ENCODE measurements at places on chromosomes 13 and 19. TPM values are rescaled to one million over a fixed set of nuclear protein-coding genes. Genes with fewer than 3 reads are reported as not detected.

Gene RPS19
- 611 TPM for total RNA-seq

Gene ATP1A3
- total RNA-seq, result 375 TPM

Gene NKPD1
- 0.05 TPM for total RNA-seq

Gene VSIG10L
- 0.66 TPM for total RNA-seq

GRCh38 chr19:29378126-29378525 is 147.7 kb upstream of the VSTM2B start:
- H3K4me1 ChIP-seq, result no peaks in the 10 kb centered on the region
- no peak overlapping the region for H3K27ac ChIP-seq
- H3K36me3 ChIP-seq, result no peaks in the 10 kb centered on the region
- H3K4me3 ChIP-seq, result no peak overlapping the region

- H3K4me1 ChIP-seq, result peaks cover 7% of the 10 kb centered on the region
- no peaks in the 10 kb centered on the region for H3K27me3 ChIP-seq
- H3K27ac ChIP-seq, result no peak overlapping the region
- H3K4me3 ChIP-seq, result no peak overlapping the region
- no peak for DNase-seq
Measured at GRCh38 chr13:50651922-50652321, 191.6 kb downstream of the DLEU7 start.

- no peak for DNase-seq
- no peak overlapping the region for H3K4me3 ChIP-seq
Measured at GRCh38 chr13:41402691-41403511, 54.4 kb upstream of the RGCC start.

DNA sequence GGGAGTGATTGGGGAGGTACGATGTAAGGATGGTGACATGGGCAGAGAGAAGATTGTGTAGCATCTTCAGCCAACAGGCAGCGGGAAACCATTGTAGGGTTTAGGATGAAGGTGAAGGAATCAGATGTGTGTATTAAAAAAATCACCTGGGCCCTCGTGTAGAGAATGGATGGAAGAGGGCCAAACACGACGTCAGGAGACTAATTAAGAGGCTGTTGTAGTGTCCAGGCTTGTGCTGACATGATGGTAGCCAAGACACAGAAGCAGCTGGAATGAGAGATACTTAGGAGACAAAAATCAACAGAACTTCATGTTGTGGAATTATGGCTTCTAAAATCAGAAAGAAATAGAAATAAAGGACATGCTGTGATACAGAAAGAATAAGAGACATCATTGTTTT is 41.2 kb upstream of the ARGLU1 start:
- H3K27me3 ChIP-seq, result no peaks in the 10 kb centered on the region
- no peak overlapping the region for H3K4me3 ChIP-seq
- DNase-seq, result no peak

- H3K27me3 ChIP-seq, result no peaks in the 10 kb centered on the region
- no peak overlapping the region for H3K27ac ChIP-seq
- H3K4me1 ChIP-seq, result no peaks in the 10 kb centered on the region
- no peak overlapping the region for H3K4me3 ChIP-seq
- no peaks in the 10 kb centered on the region for H3K36me3 ChIP-seq
- no peak for DNase-seq
Measured at GRCh38 chr13:37100731-37101130, 4.7 kb downstream of the CSNK1A1L start.

GRCh38 chr19:55376241-55376933 is at the start of gene TMEM190:
Gene TMEM190, plus strand, starts transcription at chr19:55376826. Its CDS starts 28 bp downstream, at chr19:55376854.
- H3K36me3 ChIP-seq, result no peaks in the 10 kb centered on the region
- no peak within 1 kb of the TSS for H3K27ac ChIP-seq
- no peak within 1 kb of the TSS for H3K4me3 ChIP-seq
- peaks cover 15% of the 10 kb centered on the region for H3K4me1 ChIP-seq
- peaks cover 60% of the 10 kb centered on the region for H3K27me3 ChIP-seq

GRCh38 chr13:112716461-112716820 is 26.6 kb downstream of the ATP11A start:
- peaks cover 50% of the 10 kb centered on the region for H3K4me1 ChIP-seq
- H3K27me3 ChIP-seq, result no peaks in the 10 kb centered on the region

DNA sequence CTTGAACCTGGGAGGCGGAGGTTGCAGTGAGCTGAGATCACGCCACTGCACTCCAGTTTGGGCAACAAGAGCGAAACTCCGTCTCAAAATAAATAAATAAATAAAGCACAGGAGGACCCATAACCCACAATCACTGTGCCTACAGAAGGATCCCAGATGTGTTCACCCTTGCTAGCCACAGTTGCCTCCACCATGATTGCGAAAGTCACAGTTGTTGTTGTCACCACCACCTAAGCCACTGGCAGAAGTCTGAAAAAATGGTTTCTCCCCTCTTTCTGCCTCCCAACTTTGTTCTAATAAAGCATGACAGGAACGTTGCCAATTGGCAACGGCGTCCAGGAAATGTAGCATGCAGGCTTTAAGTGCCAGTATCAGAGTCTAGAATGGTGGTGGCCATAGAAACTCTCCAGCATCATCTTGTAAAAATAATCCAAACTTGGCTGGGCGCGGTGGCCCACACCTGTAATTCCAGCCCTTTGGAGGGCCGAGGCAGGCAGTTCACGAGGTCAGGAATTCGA is 2.2 kb upstream of the EPS15L1 start:
- peaks cover 3% of the 10 kb centered on the region for H3K36me3 ChIP-seq
- no peak for DNase-seq
- no peak overlapping the region for H3K4me3 ChIP-seq

DNA sequence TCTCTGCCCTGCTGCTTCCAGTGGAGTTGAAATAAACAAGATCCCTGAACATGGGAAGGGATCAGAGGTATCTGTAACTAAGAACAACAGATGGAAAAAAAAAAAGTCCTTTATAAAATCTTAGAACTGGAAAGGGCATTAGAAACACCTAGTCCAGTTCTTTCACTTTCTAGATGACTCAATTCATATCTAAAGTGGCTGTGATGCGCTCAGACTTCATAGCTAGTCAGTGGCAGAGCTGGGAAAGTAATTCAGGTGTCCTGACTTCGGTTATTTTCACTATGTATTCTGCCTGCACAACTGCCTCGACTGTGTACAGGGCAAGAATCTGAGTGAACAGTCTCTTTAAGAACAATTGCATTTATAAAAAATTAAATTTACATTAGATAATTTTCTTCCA is 151.8 kb upstream of the TMTC4 start:
- no peaks in the 10 kb centered on the region for H3K36me3 ChIP-seq
- H3K27ac ChIP-seq, result no peak overlapping the region
- H3K4me3 ChIP-seq, result no peak overlapping the region
- DNase-seq, result no peak
